ENCODE measurements at places on chromosomes 7 and 10. TPM values are rescaled to one million over a fixed set of nuclear protein-coding genes. Genes with fewer than 3 reads are reported as not detected.

The PRLHR gene
- not detected for polyA plus RNA-seq

- no peak for DNase-seq
Observed at GRCh38 chr10:123135415-123136141, at the start of gene HMX3. Gene HMX3, plus strand, starts transcription at chr10:123135970. Its CDS starts 81 bp downstream, at chr10:123136051.

- DNase-seq: no peak
Observed at GRCh38 chr10:115941361-115941771, 331.6 kb downstream of the GFRA1 start.

GRCh38 chr7:50983850-50984249 is 201.2 kb upstream of the GRB10 start:
- DNase-seq: no peak

- no peak for DNase-seq
Observed at GRCh38 chr7:82594665-82595064, 151.1 kb upstream of the CACNA2D1 start.

The SPAG6 gene
- 7.7 TPM for polyA plus RNA-seq

The UCN3 gene
- polyA plus RNA-seq: not detected

- peak; percentile 31 for DNase-seq
Observed at GRCh38 chr10:12993595-12993994, 7.9 kb downstream of the CCDC3 start.

DNA sequence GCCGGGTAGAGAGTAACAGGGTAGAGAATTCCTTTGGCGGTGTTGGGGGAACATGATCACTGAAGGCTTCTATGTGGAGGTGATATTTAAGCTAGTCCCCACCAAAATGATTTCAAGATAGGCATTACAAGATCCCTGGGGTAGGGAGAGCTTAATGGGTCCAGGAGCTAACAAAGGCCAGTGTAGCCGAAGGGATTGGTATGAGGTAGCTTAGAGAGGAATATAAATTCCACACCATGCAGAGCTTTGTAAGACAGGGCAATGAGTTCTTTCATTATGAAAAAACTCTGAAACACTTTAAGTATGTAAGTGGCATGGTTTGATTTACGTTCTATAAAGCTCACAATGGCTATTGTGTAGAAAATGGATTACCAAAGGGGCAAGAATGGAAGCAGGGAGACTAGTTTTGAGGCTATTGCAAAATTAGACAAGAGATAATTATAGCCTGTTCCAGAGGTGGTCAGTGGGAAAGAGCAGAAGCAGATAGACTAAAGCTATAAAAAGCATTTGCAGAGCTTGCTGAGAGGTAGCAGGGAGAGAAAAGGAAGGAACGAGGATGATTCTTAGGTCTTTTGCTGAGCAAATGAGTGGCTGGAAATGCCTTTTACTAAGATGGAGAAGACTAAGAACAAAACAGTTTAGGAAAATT is 119.7 kb upstream of the SLC25A13 start:
- DNase-seq: no peak

GRCh38 chr7:133859871-133860450 is 267.2 kb upstream of the LRGUK start:
- DNase-seq: no peak

Measured in forelimb muscle (tissue), 1 donor.